ENCODE measurements at places on chromosomes 6 and 20.

- DNase-seq: no peak
These were observed 162.8 kb downstream of the SCML4 start for GRCh38 chr6:107661291-107661690.

DNA sequence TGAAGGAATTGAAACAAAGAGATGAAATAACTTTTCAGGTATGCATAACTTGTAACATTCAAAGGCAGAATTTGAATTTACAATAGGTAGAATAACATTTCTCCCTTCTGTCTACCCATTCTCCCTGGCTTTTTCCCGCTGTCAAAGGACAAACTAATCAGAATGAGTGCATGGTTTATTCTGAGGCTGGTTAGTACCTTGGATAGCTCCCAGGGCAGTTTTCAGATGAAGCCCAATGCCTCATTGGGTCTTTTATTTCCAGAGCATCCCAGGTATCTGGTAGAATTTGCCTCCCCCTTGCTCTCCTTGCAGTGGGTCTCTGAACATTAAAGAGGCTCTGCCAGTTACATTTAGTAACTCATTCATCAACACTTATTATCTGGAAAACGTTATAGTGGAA, 665.5 kb downstream of the BCKDHB start:
- no peak for DNase-seq

- peak; percentile 47 for DNase-seq
These were observed 32.4 kb upstream of the FAM184A start for GRCh38 chr6:119110601-119111548.

DNA sequence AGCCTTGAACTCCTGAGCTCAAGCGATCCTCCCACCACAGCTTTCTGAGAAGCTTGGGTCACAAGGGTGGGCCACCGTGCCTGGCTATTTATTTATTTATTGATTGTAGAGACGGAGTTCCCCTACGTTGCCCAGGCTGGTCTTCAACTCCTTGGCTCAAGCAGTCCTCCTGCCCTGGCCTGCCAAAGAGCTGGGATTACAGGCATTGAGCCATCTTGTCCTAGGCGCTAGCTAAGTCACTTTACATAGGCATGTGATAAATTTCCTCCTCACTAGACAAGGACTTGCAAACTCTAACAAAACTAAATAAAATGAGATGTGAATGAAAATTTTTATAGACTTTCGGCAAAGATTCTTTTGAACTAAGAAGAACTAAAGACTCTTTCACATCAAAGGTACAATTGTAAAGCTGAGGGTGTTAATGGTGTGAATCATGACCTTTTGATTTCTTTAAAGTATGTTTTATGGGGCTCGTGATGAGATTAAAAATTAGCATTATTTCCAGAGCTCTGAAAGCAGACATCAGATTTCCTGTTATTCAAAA, 212.0 kb downstream of the CLVS2 start:
- DNase-seq: no peak
